Activated naive CD4-positive, alpha-beta T cell treated with anti-CD3 and anti-CD28 coated beads, Interleukin-2, amount 50 U/mL, for 72 hours (primary cell): ENCODE measurements at places on chromosomes 13 and 19.
A peak's percentile ranks its signal among the peaks of the same experiment; 100 is the strongest.

DNA sequence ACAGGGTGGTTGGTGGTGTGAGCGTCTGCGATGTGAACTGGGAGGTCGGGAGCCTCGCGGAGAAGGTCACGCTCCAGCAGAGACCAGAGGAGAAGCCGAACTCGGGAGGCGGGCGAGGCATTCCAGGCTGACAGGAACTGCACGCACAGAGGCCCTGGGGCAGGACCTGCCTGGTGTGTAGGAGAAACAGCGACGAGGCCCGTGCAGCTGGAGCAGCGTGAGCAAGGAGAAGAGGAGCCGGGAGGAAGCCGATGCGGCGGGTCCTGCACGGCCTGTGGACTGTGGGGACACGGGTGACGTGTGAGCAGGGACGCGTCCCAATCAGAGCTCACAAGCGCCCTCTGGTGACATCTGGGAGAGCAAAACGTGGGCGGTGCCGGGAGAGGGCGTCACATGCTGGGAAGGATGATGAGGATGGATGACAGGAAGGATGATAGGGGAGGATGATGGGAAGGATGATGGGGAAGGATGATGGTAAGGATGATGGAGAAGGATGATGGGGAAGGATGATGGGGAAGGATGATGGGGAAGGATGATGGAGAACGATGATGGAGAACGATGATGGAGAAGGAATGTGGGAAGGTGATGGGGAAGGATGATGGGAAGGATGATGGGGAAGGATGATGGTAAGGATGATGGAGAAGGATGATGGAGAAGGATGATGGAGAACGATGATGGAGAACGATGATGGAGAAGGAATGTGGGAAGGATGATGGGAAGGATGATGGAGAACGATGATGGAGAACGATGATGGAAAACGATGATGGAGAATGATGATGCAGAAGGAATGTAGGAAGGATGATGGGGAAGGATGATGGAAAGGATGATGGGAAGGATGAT is 16.1 kb upstream of the MADCAM1 start:
- DNase-seq = no peak

DNA sequence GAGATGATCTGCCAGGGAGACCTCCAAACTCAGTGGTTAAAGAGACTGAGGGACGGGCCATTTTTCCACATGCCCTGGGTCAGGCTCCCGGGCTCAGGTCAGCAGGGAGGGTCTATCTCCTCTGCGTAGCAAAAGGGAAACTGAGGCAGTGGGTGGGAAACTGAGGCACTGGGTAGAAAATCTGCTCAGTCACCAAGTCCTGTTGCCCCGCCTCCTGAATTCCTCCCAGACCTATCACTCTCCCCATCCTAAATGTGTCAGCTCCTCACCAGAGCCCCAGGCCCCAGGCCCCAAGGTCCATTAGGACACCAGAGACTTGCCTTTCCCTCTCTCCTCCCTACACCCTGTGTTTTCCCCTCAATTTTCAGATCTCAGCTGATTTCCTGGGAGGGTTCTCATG is 2.4 kb downstream of the CD320 start:
- DNase-seq = peak; percentile 48

DNA sequence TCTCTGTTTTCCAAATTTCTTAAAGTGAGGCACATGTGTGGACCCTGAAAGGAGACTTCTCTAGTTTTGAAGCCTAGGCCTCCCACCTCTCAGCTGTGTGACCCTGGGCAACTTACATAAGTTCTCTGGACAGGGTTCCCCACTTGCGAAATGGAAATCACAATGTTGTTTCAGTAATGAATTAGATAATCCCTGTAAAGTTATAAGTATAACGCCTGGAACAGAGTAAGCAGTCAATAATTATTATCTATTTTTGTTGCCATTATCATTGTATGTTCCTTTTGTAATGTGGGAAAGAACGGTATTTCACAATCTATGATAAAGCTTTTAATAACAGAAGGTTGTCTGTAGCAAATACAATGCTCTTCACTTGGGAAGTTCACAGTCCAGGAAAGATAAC is 437.3 kb upstream of the ZNF507 start:
- DNase-seq = no peak

GRCh38 chr19:10431254-10431942 is 11.1 kb downstream of the PDE4A start:
- no peak for DNase-seq
